ENCODE measurements at places on chromosomes 1 and 21. TPM values are rescaled to one million over a fixed set of nuclear protein-coding genes. Genes with fewer than 3 reads are reported as not detected.

MASP2 gene
- total RNA-seq, result not detected

FAAH gene
- 13.8 TPM for total RNA-seq

CCDC185 gene
- not detected for total RNA-seq

KIAA0040 gene
- total RNA-seq, result 22.1 TPM

OR6K3 gene
- not detected for total RNA-seq

RAD54L gene
- total RNA-seq, result not detected

GRCh38 chr1:81270051-81270450, 530.7 kb upstream of the ADGRL2 start:
- H3K4me1 ChIP-seq, result no peaks in the 10 kb centered on the region
- no peaks in the 10 kb centered on the region for H3K36me3 ChIP-seq
- no peak for DNase-seq

GRCh38 chr1:216815260-216816131, 92.3 kb upstream of the ESRRG start:
- no peaks in the 10 kb centered on the region for H3K27me3 ChIP-seq
- no peak for DNase-seq
- H3K27ac ChIP-seq, result no peak overlapping the region
- H3K4me3 ChIP-seq, result no peak overlapping the region

DNA sequence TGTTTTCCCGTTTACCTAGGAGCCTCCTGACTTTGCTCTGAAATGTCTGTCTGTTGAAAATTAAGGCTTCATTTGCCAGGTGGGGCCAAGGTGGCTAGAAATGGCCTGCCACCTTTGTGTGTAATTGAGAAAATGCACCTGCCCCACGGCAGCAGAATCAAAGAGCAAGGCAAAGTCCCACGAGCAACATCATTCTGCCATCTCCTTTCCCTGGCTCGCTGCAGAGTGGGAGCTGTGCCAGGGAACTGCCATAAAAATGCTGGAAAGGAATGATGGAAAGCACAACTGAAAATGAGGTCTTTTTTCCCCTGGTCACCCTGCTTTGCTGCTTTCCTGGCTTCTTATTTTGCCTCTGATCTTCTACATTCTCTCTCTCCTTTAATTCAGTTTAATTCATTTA, 5.5 kb upstream of the OLFML2B start:
- H3K4me1 ChIP-seq, result no peaks in the 10 kb centered on the region
- H3K4me3 ChIP-seq, result no peak overlapping the region
- peak; percentile 44 for DNase-seq
- H3K36me3 ChIP-seq, result no peaks in the 10 kb centered on the region
- no peak overlapping the region for H3K27ac ChIP-seq
- H3K27me3 ChIP-seq, result no peaks in the 10 kb centered on the region

DNA sequence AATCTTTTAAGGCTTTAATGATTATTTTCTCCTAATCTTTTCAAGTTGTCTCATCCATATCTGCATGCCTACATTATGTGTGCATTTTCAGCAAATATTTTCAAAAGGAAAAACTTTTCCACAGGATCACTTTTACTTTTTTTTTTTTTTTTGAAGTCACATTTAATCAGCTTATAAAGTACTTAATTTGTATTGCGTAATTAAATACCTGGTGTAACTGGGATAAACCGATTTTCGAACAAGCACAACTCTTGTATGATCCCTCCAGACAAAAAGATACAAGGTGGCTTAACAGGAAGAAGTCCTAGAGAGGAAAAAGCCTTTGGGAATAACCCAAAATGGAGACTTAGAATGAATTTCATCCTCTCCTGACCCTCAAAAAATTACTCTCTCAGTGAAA, 1.3 kb upstream of the ATP6V1G3 start:
- no peak overlapping the region for H3K27ac ChIP-seq
- no peaks in the 10 kb centered on the region for H3K27me3 ChIP-seq
- H3K4me1 ChIP-seq, result no peaks in the 10 kb centered on the region
- no peak overlapping the region for H3K4me3 ChIP-seq

- no peak for DNase-seq
- no peaks in the 10 kb centered on the region for H3K4me1 ChIP-seq
- H3K4me3 ChIP-seq, result no peak overlapping the region
- no peak overlapping the region for H3K27ac ChIP-seq
- no peaks in the 10 kb centered on the region for H3K36me3 ChIP-seq
- no peaks in the 10 kb centered on the region for H3K27me3 ChIP-seq
Measured at GRCh38 chr21:20527731-20528460, 470.3 kb upstream of the NCAM2 start.

DNA sequence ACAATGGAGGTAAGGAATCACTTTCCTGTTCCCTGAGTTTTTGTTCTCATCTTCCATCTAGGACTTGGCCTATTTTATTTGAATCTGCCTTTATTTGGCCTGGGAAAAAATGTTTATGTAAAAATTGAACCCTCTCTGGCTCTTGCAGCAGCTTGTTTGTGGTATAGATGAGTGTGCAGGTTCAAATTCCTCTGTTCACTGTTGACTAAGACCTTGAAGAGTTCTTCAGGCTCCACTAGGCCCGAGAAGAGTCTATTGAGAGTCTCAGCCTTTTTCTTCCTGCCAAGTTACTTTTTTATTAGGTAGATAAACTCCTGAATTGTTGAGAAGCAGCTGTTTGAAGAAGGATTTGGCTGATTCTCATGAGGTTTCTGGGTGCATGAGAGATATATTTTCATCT, 248.8 kb upstream of the ADGRL2 start:
- DNase-seq, result no peak
- H3K36me3 ChIP-seq, result no peaks in the 10 kb centered on the region
- H3K27ac ChIP-seq, result no peak overlapping the region
- H3K27me3 ChIP-seq, result no peaks in the 10 kb centered on the region
- H3K4me1 ChIP-seq, result no peaks in the 10 kb centered on the region
- no peak overlapping the region for H3K4me3 ChIP-seq

DNA sequence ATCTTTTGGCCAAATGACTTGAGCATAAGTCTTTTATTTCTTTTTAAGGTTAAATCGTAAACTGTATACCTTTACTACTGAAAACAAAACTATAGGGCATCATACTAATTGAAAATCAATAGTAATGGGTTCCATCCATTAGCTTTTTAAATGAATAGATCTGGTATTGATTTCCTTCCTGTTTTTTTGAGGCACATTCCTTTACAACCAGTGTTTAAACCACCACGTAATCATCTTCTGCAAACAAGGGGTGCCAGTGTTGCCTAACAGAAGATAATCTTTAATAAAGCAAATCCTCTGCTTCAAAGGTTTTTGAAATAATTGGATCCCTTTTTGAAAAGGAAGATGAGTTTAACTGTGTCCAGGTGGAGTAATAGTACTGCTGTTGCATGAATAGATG, 48.7 kb upstream of the ANGPTL1 start:
- H3K27ac ChIP-seq, result peak overlapping the region; percentile 50
- no peak overlapping the region for H3K4me3 ChIP-seq
- H3K27me3 ChIP-seq, result no peaks in the 10 kb centered on the region
- peaks cover 6% of the 10 kb centered on the region for H3K4me1 ChIP-seq
- H3K36me3 ChIP-seq, result no peaks in the 10 kb centered on the region
- DNase-seq, result no peak

GRCh38 chr1:42168763-42169162, 4.2 kb upstream of the GUCA2A start:
- H3K4me3 ChIP-seq, result no peak overlapping the region
- DNase-seq, result no peak
- H3K36me3 ChIP-seq, result no peaks in the 10 kb centered on the region
- no peak overlapping the region for H3K27ac ChIP-seq
- H3K27me3 ChIP-seq, result no peaks in the 10 kb centered on the region

All from uterus (tissue), 4 donors.